GM12864 (cell line): ENCODE measurements at places on chromosomes 13 and 19.
A peak's percentile ranks its signal among the peaks of the same experiment; 100 is the strongest.

DNA sequence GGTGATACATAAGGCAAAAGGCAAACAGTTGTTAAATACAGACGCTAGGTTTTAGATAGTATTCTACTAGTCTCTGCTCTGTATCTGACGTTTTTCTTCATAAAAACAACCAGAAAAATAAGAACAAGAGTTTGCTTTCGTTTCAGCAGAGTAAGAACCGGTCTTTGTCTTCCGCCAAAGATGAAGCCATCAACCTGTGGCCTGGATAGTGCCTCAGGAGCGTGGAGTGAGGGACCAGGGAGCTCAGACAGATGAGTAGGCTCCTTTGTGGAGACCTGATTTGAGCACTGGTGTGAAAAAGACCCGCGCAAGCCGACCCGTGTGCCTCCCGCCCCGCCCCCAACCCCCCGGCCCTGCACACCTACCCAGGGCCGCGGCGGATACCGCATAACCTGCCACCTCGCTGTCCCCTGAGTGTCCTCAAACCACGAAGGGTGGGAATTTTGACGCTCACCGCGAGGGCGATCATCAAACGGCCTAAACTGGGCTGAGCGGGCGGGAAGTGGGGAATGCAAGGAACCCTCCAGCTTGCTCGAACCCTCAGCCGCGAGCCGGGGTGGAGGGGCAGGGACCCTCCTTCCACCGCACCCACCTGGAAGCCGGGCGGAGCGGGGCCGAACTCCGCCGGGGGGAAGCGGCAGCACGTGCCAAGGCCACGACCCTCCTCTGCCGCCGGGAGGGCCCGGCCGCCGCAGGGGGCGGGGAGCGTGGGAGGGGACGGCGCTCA lies 866 bp upstream of the LMO7 start:
- DNase-seq = no peak

- DNase-seq = no peak
Observed at GRCh38 chr13:55361141-55361540, 1779.6 kb upstream of the PRR20A start.

DNA sequence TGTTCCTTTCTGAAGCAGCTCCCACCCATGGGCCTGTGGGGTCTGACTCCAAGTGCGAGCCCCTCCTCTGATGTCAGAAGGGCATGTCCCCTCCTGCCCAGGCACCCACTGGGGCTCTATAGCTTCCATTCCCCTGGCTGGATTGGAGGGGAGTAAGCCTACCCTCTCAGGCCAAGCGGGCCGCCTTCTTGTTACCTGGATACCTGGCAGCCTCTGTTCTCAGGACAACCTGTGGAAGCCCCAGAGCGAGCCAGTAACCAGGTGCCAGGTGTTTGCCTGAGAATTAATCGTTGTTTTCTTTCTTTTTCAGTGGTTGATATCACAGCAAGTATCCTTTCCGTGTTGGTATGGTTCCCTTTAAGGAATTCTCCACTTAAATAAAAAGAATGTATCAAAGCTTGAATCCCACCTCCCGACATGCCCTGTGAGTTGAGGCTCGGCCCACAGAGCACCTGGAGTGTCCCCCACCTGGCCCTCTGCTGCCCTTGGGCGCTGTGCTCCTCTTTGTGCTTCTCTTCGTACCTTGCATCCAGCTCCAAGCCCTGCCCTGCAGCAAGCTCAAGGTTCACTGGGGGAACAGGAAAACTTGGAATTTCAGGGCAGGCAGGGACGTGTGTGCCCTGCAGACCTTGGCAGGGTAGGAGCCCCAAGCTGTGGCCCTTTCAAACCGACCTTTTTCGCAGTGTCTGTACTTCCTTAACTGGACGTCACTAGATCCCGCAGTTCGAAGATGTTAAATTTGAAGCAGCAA lies 15.0 kb downstream of the MAU2 start:
- no peak for DNase-seq

GRCh38 chr13:98490195-98490836 lies 86.6 kb downstream of the STK24 start:
- DNase-seq = no peak

GRCh38 chr13:69579351-69579750 lies 528.3 kb upstream of the ATXN8OS start:
- no peak for DNase-seq

DNA sequence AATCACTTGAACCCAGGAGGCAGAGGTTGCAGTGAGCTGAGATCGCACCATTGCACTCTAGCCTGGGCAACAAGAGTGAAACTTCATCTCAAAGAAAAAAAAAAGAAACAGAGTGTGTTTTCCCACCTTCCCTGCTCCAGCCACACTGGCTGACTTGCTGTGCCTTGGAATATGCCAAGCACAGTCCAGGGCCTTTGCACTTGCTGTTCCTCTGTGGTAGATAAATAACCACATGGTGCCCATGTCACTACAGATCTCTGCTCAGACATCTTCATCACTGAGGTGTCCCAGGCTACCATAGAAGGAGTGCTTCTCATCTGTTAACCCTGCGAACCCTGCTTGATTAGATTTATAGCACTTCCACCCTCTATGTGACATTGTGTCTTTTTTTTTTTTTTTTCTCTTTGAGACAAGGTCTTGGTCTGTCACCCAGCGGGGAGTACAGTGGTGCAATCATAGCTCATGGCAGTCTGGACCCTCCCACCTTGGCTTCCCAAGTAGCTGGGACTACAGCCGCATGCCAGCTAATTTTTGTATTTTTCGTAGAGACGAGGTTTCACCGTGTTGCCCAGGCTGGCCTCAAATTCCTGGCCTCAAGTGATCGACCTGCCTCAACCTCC lies 10.4 kb downstream of the SMARCA4 start:
- DNase-seq = no peak

GRCh38 chr13:75076476-75076875 lies 405.5 kb downstream of the TBC1D4 start:
- no peak for DNase-seq

GRCh38 chr19:9528757-9529336 lies 9.6 kb downstream of the ZNF426 start:
- DNase-seq = no peak

GRCh38 chr19:30235946-30236345 lies 136.2 kb upstream of the ZNF536 start:
- no peak for DNase-seq

DNA sequence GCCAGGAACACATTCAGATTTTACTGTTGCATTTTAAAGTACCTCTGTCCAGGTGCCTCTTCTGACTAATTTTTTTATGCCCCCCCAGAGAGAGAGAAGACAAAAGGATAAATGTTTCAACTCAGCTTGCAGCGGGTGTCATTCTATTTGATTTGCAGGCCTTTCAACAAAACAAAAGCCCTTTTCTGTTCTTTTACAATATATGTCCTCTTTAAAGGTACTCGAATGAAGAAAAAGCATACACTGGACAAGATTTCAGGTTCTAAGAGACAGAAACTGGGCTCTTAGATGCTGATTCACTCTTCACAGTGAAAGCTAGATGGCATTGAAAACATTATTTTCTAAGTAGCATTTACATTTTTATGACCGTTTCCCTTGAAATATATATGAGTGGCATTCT lies 2.9 kb upstream of the FRY start:
- DNase-seq = no peak

GRCh38 chr13:33913829-33914228 lies 95.9 kb downstream of the RFC3 start:
- no peak for DNase-seq

GRCh38 chr13:20700288-20700687 lies 3.2 kb upstream of the IL17D start:
- no peak for DNase-seq

- DNase-seq = no peak
Observed at GRCh38 chr19:10718205-10719196, 622 bp downstream of the DNM2 start.

DNA sequence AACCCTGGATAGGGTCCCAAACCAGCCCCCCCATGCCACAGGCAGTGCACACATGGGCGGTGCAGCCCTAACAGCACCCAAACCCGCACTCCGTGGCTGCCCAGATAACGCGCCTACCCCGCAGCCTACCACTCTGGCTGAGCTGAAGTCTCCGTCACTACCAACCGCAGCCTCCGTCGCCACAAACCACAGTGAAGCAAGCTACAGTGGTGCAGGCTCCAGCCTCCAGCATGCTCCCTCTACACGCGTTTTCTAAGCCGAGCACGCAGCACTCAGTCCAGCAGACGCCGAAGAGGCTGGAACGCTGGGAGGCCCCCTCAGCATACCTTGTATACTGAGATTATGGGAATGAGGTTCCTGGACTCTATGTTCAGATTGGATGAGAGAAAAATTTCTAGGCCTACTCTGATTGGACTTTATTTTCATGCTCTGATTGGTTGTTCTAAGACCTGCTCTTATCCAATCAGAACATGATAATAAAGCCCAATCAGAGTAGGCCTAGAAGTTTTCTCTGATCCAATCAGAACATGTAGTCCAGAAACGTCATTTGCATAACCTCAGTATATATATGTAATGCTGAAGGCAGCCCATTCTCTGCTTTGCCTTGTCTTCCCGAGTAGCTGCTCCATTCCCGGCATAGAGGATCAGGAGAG lies 56.7 kb upstream of the C1QTNF9B start:
- no peak for DNase-seq

- no peak for DNase-seq
Observed at GRCh38 chr19:55369653-55370304, 484 bp downstream of the IL11 start.

DNA sequence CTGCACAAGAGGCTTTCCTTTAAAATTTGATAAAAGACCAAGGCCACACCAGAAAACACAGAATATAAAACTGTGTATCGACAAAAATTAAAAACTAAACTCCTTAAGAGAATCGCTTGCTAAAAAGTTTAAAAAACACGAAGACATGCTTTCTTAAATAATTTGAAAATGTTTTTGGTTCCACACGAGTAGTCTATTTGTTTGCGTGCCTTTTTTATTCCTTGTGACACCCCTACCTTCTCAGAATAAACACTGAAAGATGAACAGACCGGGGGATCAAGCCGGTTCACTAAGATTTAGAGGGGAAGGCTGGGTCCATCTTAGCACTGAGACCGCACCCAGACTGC lies 256.4 kb upstream of the STARD13 start:
- no peak for DNase-seq

DNA sequence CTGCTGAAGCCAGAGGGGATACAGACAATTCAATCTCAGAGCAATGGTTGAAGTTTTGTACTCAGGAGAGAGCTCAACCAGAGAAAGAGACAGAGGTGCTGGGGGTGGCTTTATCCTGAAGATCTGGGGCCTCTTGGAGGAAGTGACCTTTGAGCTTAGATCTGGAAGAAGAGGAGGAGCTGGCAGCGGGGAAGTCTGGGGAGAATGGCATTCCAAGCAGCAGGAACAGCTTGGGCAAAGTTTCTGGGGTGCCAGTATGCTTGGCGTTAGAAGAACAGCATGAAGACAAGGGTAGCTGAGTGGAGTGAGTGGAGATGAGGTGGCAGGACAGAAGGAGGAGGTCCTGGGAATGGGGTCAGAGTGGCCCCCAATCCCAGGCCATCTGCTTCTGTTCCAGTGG lies 11.3 kb downstream of the MAST3 start:
- DNase-seq = no peak

GRCh38 chr19:56109226-56109625 lies 11.9 kb downstream of the ZNF787 start:
- no peak for DNase-seq

GRCh38 chr19:39166571-39167391 lies 30.0 kb upstream of the NCCRP1 start:
- no peak for DNase-seq

DNA sequence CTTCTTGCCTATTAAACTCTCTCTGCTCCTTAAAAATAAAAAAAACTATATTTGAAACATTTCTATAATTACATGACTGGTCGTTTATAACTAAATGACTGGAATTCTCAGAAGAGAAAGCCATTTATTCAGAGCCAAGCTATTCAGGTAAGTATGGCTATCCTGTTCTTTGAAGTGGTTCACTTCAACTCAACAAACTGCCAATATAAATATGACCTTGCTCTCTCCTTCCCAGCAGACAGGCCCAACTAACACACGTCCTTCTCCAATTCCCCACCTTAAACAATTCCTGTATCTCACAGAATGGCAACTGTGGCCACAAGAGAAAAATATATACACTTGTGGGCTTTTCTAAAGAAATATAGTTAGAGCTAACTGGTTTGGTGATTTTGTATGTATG lies 153.9 kb downstream of the MIPEP start:
- no peak for DNase-seq

DNA sequence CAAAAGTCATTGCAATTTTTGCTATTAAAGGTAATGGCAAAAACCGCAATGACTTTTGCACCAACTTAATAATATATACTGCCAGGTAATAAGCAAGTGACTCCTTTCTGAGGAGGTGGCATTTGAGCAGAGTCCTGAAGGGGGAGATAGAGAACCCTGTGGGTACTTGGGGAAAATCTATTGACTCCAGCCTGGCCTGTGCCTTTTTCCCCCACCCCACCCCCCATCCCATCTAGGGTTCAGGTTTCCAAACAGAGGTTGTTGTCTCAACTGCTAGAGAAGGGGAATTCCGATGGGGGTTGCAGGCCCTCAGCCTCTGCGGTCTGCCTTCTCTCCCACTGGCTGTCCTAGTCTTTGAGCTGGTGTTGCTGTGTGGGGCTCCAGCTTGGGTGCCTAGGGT lies 11.5 kb downstream of the S1PR2 start:
- peak; percentile 85 for DNase-seq

DNA sequence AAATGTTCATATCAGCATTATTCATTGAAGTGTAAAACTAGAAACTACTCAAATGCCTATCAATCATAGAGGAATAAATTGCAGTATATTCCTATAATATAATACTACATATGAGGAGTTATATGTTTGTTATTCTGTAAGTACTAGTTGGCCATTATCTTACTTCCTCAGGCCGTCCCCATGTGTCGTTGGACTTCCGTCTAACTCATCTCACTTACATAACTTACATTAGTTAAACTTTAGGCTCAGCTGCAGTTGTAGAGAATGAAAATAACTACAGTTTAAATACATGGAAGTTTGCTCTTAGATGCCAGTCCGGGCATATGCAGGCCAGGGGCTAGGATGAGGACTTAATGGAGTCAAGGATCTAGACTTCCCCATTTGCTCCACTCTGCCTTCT lies 8.6 kb upstream of the EPSTI1 start:
- no peak for DNase-seq

DNA sequence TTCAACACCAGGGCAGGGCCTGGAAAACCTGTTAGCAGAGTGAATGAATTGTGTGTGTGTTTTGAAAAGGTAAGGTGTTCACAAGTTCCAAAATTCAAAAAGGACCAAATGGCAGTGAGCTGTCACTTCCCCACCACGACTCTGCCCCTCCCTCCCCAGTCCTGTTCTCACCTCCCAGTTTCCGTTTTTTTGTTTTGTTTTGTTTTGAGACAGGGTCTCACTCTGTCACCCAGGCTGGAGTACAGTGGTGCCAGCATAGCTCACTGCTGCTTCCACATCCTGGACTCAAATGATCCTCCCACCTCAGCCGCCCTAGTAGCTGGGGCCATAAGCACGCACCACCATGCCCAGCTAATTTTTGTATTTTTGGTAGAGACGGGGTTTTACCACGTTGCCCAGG lies 20.3 kb upstream of the BCL3 start:
- no peak for DNase-seq
